ENCODE measurements at places on chromosomes 3 and 15.

- no peak for DNase-seq
Observed at GRCh38 chr3:46062679-46063078, 35.4 kb upstream of the XCR1 start.

DNA sequence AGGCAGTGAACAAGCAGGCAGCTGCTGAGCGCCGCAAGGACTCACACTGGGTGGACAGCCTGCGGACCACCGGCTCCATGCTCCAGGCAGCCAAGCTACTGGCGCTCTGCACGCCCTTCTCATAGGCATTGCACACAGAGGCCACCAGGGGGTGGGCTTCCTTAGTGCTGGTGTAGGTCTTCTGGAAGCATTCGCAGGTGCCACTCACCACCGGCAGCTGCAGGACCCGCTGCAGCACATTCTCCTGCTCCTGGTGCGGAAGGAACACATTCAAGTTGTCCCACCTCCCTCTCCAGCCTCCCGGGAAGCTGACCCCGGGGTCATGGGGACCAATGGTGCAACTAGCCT, 6.0 kb downstream of the PLIN1 start:
- DNase-seq, result no peak

DNA sequence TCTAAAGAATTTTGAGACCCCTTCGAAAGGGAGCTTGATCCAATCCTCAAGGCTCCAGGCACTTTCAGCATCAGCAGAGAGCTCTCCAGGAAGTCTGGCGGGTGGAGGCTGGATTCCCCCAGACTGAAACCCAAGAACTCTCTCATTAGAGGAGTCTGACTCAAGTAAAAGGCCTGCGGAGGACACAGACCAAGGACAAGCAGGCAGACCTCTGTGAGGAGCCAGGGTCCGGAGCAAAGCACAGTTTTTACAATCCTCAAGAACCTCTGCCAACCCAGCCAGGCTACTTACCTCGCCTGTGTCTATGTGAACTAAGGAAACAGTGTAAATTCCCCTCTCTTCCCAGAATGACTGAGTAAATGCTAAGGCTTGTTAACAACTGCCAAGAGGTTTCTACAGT, 86.2 kb downstream of the FBN1 start:
- no peak for DNase-seq

- DNase-seq, result no peak
Observed at GRCh38 chr15:25180606-25181292, 226.0 kb downstream of the SNRPN start.

DNA sequence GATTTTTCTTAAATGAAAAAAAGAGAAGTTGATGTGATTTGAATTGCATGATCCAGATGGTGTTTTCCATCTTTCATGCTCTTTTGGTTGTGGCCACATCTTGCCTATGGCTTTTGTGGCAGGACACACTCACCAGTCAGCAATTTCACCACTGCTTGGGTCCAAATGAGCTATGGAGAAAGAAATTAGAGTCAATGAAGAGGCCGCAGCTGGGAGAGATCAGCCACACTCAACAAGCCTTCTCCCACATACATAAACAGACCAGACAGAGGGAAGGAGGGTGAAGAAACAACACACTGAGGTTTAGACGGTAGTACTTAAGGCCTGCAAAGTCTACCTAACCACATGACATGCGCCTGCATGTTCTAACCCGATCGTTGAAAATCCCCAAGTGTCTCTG, 110.7 kb upstream of the CDIN1 start:
- DNase-seq, result no peak

DNA sequence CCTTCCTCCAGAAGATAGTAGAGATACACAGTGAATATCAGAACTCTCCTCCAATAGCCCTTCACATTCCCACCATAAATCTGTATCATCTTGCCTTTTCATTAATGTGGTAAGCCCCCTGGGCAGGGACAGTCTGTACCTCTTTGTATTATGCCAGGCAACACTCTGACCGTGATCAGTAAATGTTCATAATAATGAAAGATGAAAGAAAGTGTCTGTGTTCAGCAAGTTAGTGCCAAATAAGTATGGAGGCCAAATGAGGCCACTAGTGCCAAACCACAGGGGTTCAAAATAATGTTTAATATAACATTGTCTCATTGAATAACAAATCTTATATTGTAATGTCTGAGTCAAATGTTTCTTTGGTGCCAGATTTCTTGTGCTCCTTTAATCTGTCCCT, 104.3 kb downstream of the CMSS1 start:
- no peak for DNase-seq

DNA sequence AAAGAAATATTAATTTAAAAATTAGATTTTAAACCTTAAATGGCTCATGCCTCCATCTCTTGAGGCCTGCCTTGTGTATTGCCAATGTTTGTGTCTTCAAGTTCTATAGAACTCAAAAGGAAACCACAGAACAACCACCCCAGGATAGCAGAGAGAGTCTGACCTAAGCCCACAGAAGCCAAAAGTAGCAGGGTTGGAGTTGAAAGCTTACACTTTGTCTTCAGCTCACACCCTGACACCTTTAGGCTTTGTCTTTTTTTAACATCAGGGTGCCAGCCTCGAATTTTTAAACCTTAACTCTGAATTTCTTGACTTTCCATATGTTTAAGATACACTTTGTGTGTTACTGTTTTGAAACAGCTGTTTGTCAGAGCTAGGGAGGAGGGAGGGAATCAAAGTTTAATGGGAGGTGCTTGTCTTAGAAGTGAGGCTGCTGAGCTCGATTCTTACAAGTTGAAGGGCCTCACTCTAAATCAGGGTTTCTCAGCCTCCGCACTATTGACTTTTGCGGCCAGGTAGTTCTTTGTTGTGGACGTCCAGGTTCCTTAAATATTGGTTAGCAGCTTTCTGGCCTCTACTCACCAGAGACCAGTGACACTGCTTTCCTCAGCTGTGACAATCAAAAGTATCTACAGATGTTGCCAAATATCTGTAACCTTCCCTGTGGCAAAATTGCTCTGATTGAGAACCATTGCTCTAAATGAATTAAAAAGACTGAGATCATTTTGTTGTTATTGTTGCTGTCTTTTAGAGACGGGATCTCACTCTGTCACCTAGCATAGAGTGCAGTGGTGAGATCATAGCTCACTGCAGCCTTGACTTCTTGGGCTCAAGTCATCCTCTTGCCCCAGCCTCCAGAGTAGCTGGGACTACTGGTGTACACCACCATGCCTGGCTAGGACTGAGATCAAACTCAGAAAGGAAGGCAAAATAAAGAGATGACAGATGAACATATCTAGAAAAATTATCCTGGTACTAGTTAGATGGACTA, 139.2 kb upstream of the EOMES start:
- DNase-seq, result peak; percentile 76

- no peak for DNase-seq
Observed at GRCh38 chr3:114690911-114691310, 397.1 kb downstream of the TIGIT start.

DNA sequence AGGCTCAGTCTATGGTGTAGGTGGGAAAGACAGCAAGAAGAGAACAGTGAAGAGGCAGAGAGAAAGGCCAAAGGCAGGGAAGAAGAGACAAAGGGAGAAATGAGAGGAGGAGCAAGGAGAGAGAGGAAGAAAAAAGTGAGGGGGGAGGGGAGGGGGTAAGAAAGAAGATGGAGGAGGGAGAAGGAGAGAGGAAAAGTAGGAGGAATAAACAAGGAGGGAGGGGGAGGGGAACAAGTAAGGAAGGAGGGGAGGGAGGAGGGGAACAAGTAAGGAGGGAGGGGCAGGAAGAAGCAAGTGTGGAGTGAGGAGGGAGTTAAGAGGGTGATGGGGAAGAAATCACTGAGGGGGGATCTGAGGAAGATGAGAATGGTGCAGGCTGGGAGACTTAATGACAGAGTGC, 45.5 kb upstream of the FGD5 start:
- no peak for DNase-seq

GRCh38 chr15:80173022-80173759, 20.4 kb downstream of the FAH start:
- DNase-seq, result peak; percentile 69

DNA sequence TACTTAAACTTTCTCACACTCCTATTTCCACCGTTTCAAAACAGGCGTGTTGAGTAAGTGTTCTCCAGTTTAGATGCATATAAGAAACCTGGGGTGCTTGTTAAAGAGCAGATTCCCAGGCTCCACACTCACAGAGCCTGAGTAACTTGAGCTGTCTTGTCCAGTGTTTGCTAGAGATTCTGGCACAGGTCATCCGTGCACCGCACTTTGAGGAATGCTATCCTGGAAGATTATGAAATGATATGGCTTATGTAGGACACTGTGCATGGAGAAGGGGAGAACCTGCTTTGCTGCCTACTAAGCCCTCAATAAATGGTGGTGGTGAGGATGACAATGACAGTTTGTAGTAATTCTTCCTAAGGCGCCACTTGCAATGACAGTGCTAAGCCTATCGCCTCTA, 273.7 kb downstream of the PDZRN3 start:
- no peak for DNase-seq

DNA sequence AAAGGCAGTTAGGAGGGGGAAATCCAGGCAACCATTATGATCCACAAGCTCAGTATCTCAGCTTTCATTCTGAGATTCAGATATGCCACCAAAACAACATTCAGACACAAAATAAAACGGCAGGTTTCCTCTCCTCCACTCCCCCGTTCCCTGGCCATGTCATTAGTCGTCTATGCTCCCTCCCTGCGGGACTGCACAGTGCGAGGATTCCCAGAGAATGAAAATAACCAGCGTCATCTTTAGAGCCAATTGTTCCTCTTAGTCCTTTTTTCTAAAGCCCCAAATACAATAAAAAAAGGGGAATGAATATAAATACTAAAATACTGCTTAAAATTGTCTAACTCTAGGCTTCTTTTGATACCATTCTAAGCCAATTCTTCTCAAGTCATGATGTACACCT, 7.8 kb upstream of the SLCO3A1 start:
- no peak for DNase-seq

GRCh38 chr3:16788440-16789056, 96.2 kb upstream of the PLCL2 start:
- DNase-seq, result peak; percentile 32

GRCh38 chr3:159082519-159082918, 280.7 kb downstream of the MFSD1 start:
- no peak for DNase-seq

DNA sequence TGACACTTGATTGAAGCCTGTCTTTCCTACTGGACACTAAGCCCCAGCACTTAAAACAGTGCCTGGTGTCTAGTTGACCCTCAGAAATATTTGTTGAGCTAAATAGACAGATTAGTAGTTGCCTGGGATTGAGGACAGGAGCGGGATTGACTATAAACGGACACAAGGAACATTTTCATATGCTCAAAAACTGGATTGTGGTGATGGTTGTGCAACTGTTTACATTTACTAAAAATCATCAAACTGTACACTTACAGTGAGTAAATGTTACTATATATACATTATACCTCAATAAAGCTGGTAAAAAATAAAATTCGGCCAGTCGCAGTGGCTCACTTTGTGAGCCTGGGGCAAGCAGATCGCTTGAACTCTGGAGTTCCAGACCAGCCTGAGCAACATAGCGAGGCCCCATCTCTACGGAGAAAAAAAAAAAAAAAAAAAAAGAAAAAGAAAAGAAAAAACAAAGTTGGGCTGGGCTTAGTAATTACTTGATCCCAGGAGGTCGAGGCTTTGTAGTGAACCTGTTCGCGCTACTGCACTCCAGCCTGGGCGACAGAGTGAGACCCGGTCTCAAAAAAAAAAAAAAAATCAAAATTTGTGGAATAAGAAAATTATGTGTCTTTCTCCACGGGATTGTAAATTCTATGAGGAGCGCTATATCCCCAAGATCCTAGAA, 632 bp upstream of the IDH3A start:
- DNase-seq, result no peak

DNA sequence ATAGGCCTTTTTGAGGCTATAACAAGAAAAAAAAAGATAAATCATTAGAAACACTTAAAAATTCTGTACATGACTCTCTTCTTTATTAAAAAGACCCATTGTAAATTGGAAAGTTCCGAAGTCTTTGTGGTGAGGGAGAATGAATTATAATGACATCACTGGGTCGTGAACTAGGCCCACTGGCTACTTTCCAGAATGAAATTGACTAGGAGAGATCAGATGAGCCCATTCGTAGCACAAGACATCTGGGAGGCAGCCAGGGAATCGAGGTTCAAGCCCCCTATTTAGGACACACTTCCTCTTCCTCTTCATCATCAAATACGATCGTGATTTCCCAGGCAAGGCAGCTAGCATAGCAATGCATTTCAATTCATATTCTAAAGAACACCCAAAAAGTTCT, 889.8 kb upstream of the NR2F2 start:
- DNase-seq, result no peak

DNA sequence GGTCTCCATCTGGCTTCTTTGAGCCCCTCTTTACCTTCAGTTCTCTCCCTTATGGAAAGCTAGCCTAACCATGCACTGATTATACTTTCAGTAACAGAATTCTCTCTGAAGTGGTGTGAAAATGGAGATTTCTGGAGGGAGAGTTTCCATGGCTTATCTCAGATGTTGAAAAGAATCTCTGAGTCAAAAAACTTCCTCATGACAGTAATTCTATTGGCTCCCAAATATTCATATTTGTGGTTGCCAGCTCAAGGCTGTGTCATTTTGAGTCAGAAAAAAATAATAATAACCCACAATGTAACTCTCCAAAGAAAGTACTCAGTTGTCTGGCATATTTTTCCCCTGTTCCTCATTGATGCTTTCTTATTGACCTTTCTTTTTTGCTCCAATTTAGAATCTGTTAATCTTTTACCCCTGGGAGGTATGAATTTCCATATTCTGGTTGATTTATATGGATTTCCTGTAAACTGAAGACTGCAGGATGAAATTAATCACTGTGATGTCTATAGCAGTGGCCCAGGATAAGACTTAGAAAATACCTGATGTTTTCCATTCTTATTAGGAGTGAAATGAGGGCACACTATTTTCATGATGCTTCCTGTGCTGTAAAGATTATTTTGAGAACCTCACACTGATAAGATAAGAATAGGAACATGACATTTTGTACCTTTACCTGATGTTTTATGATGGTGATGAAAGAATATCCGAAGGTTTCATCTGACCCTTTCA, 149.5 kb upstream of the EPHA3 start:
- DNase-seq, result no peak

- no peak for DNase-seq
Observed at GRCh38 chr15:63902671-63903035, 68.9 kb upstream of the HERC1 start.

GRCh38 chr3:47128137-47128536, 35.8 kb downstream of the SETD2 start:
- no peak for DNase-seq

DNA sequence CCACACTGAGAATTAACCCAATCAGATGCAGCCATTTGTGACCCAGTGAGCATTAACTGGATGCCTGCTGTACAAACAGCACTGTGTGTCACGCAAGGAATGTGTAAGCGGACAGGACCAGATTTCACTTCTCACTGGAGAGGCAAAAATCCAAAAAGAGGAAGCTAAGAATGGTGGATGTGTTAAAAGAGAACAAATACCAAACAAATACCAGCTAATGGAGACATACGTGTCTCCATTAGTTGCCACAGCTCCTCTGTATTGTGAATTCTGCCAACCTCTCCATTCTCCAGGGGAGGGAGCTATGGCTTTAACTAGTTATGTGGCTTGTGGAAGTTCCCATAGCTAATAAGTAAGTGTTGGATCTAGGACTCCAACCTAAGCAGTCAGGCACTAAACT, 2.6 kb downstream of the LTF start:
- no peak for DNase-seq

- DNase-seq, result no peak
Observed at GRCh38 chr3:16428612-16429011, 84.9 kb downstream of the RFTN1 start.

Measured in CD4-positive, alpha-beta T cell treated with Interleukin-4 for 1 hour (primary cell).